ENCODE measurements at places on chromosomes 12 and 14.

- DNase-seq: no peak
Observed at GRCh38 chr14:99537399-99537798, 56.2 kb downstream of the CCNK start.

DNA sequence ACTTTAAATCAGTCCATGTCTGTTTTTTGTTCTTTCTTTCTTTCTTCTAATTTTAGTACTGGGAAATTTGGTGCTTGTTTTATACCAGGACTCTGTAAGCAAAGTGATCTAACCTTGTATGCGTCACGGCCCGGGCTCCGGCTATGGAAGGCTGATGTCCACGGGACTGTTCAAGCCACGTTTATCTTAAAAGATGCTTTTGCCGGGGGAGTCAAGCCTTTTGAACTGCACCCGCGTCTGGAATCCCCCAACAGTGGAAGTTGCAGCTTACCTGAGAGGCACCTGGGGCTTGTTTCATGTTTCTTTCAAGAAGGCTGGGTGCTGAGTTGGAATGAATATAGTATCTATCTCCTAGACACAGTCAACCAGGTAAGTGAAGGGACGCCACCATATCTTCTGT lies 62.2 kb downstream of the TECPR2 start:
- DNase-seq: no peak

GRCh38 chr12:75086091-75087038 lies 123.3 kb downstream of the KCNC2 start:
- no peak for DNase-seq

- no peak for DNase-seq
Observed at GRCh38 chr12:74945771-74946198, 263.9 kb downstream of the KCNC2 start.

DNA sequence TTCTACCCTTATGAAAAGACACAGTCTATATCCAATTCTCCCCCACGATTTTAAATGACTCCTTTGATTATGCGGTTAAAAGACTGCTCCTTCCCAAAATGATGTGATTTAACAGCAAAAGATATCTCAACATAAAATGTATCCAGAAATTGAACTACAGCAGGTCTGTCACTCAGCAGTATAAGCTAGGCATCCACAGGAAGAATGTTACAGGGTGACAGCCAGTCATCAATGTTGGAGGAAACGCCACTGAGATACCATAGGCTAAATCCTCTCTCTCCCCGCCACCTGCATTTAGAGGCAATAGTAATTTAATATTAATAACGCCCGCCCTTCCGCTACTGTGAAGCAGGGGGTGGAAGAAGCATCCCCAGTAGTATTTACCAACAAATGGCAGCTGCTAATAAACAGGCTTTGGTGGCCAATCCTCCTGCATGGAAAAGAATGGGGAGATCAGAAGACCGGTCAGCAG lies 613 bp downstream of the RECQL start:
- DNase-seq: no peak

GRCh38 chr12:53128780-53129569 lies 25.7 kb downstream of the SOAT2 start:
- DNase-seq: no peak

- no peak for DNase-seq
Observed at GRCh38 chr14:104158827-104159798, 20.7 kb downstream of the KIF26A start.
